ENCODE measurements at places on chromosomes 5 and 9. TPM values are rescaled to one million over a fixed set of nuclear protein-coding genes. Genes with fewer than 3 reads are reported as not detected.

GRCh38 chr5:142053426-142054151, 40.8 kb upstream of the GNPDA1 start:
- no peak for DNase-seq
- H3K36me3 ChIP-seq: no peaks in the 10 kb centered on the region
- no peak overlapping the region for H3K4me3 ChIP-seq
- H3K4me1 ChIP-seq: no peaks in the 10 kb centered on the region
- H3K27ac ChIP-seq: no peak overlapping the region

DNA sequence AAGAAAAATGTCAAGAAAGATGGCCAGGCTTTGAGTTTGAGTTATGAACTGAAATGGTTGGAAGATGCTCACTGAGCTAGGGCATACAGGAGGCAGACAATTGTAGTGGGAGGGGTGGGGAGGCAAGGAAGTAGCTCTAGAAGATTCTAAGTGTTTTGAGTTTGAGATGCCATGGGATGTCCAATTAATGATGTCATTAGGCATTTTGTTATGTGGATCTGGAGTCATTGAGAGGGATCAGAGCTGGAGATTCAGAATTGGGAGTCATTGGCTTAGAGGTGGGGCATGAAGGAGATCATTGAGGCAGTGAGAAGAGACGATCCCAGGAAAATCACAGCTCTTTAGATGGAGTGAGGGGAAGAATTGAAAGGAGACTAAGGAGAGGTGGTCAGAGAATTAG, 111.5 kb upstream of the ZNF618 start:
- no peak for DNase-seq
- no peak overlapping the region for H3K27ac ChIP-seq
- no peaks in the 10 kb centered on the region for H3K4me1 ChIP-seq
- no peaks in the 10 kb centered on the region for H3K36me3 ChIP-seq
- H3K4me3 ChIP-seq: no peak overlapping the region

DNA sequence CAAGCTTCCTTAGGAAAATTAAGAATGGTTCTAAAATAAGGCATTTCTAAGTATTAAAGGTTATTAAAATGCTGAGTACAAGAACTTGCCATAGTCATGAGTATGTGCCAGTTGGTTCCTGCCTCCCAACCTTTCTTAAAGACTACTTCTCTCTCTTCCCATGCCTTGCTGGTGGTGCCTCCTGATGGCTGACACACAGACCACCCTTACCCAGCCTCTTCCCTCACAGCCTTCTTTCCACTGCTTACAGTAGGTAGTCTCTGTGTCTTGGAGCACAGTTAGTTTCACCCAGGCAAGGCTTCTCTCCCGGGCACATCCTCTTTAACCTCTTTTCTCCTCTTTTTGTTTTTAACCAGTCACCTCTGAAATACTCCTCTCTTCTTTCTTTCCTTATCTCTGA, 20.6 kb upstream of the GPR150 start:
- no peaks in the 10 kb centered on the region for H3K36me3 ChIP-seq
- no peaks in the 10 kb centered on the region for H3K27me3 ChIP-seq
- H3K4me1 ChIP-seq: no peaks in the 10 kb centered on the region
- no peak overlapping the region for H3K27ac ChIP-seq

The RAD17 gene
- 30.5 TPM for total RNA-seq

GRCh38 chr9:6052293-6052919, 37.0 kb upstream of the RANBP6 start:
- H3K36me3 ChIP-seq: no peaks in the 10 kb centered on the region
- H3K27me3 ChIP-seq: peaks cover 12% of the 10 kb centered on the region

The KCNT1 gene
- total RNA-seq: 0.15 TPM

The CAMK2A gene
- 0.63 TPM for total RNA-seq

DNA sequence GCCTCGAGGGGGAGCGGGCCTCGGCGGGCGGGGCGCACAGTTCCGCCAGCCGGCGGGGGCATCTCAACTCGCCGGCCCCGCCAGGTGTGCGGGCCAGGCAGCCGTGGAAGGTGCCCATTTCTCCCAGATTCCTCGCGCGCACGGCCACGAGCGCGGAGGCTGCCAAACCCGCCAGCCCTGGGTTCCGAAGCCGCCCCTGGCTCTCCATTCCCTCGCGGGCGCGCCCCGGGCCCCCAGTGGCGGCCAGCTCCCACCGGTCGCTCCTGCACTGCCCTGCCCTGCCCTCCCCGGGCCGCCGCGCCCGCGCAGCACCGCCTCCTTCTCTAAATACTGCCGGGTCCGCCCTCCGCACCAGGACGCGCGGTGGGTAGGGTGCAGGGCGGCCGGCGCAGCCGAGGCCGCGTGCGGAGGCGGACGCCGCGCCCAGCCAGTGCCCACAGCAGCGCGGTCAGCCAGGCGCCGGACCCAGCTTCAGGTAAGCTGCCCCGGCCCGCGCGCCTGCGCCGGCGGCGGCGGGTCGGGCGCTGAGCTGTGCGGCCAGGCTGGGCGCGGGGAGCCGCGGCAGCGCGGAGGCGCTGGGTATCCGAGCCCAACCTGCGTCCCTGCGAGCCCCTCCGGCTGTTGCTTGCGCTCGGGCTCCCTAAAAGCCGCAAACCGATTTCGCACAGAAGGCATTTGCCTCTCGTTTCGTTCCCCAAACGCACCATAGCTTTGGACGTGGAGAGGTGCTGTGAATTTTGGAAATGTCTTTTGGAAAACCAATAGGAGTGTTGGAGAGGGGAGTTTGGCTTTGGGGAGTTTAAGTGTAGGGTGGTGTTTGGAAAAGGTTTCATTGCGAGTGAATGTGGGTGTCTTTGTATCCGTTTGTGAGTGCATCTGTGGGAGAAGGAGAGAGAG, at the start of gene TMEM171:
Gene TMEM171, plus strand, starts transcription at position 354 of the 897 bp plus-strand sequence. CDS start 2,799 bp downstream, outside the sequence.
- no peaks in the 10 kb centered on the region for H3K4me1 ChIP-seq
- peak within 1 kb of the TSS; percentile 93 for H3K4me3 ChIP-seq
- H3K36me3 ChIP-seq: no peaks in the 10 kb centered on the region
- no peak within 1 kb of the TSS for H3K27ac ChIP-seq
- peaks cover 90% of the 10 kb centered on the region for H3K27me3 ChIP-seq

DNA sequence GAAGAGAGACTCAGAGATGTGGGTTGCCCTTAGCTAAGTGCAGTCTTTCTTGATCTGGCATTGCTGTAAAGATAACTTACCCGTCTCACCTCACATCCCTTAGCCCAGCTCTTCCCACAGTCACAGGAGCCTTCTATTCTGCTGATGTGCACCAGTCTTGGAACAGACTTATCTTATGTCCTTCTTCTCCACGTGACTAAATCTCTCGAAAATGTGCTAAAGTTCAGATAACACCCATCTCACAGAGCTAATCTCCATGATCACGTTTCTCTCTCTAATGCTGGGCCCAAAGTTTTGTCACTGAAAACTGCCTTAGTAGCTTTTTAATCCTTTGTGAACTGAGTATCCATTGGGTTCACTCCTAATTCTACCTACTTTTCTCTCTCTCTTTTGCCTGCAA, 16.7 kb downstream of the SLC36A1 start:
- no peaks in the 10 kb centered on the region for H3K27me3 ChIP-seq
- H3K4me1 ChIP-seq: peaks cover 3% of the 10 kb centered on the region
- H3K27ac ChIP-seq: no peak overlapping the region

- no peak overlapping the region for H3K27ac ChIP-seq
- no peak overlapping the region for H3K4me3 ChIP-seq
- H3K36me3 ChIP-seq: no peaks in the 10 kb centered on the region
- no peaks in the 10 kb centered on the region for H3K4me1 ChIP-seq
- H3K27me3 ChIP-seq: no peaks in the 10 kb centered on the region
These were observed 174.7 kb upstream of the PRDM9 start for GRCh38 chr5:23332650-23333251.

The TRAF1 gene
- total RNA-seq: 3.0 TPM

- H3K4me3 ChIP-seq: no peak overlapping the region
- H3K4me1 ChIP-seq: no peaks in the 10 kb centered on the region
- no peaks in the 10 kb centered on the region for H3K27me3 ChIP-seq
These were observed 1121.6 kb downstream of the MAT2B start for GRCh38 chr5:164627021-164627420.

The CKMT2 gene
- total RNA-seq: 2.3 TPM

- H3K4me1 ChIP-seq: no peaks in the 10 kb centered on the region
- DNase-seq: no peak
- no peaks in the 10 kb centered on the region for H3K36me3 ChIP-seq
- H3K27me3 ChIP-seq: no peaks in the 10 kb centered on the region
- no peak overlapping the region for H3K4me3 ChIP-seq
- no peak overlapping the region for H3K27ac ChIP-seq
These were observed 163.6 kb upstream of the SPEF2 start for GRCh38 chr5:35454011-35454525.

- no peak for DNase-seq
- H3K27ac ChIP-seq: no peak overlapping the region
- no peaks in the 10 kb centered on the region for H3K36me3 ChIP-seq
- H3K27me3 ChIP-seq: no peaks in the 10 kb centered on the region
These were observed 481.3 kb downstream of the GADD45G start for GRCh38 chr9:90086101-90086511.

DNA sequence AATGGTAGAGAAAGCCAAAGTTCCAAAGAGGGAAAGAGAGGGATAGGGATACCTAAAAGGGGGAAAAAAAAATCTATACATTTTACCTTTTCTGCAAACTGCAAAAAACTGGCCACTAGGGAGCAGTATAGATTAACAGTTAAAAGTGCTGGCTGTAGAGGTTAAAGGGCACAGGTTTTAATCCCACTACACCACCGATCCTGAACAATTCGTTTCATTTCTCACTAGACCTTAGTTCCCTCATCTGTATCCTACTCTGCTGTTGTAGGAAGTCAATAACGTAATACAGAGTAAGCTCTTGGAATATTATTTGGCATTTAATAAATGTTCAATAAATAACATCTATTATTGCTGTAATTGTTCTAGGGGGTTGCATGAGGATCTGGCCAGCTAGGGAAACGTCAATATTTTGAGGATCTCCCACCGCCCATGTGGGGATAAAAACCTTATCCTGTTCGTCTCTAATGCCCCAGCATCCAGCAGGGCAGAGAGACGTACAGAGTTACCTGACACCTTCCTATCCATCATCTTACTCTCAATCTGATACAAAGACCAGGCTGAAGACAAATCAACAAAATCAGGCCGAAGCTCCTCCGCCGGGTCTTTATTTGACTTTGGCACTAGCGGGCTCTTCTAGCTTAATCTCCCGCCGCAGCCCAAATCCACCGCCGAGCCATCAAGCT, 757 bp downstream of the CDC26 start:
- H3K36me3 ChIP-seq: peaks cover 60% of the 10 kb centered on the region
- no peak for DNase-seq
- H3K4me1 ChIP-seq: no peaks in the 10 kb centered on the region
- H3K4me3 ChIP-seq: peak overlapping the region; percentile 93
- H3K27ac ChIP-seq: peak overlapping the region; percentile 77

- H3K27ac ChIP-seq: no peak overlapping the region
- no peaks in the 10 kb centered on the region for H3K4me1 ChIP-seq
- H3K36me3 ChIP-seq: no peaks in the 10 kb centered on the region
- no peak for DNase-seq
These were observed 95.8 kb upstream of the CD180 start for GRCh38 chr5:67292201-67292940.

GRCh38 chr9:83473488-83473971, 64.7 kb downstream of the FRMD3 start:
- H3K4me3 ChIP-seq: no peak overlapping the region
- H3K4me1 ChIP-seq: peaks cover 4% of the 10 kb centered on the region
- H3K27me3 ChIP-seq: no peaks in the 10 kb centered on the region
- H3K27ac ChIP-seq: no peak overlapping the region
- H3K36me3 ChIP-seq: no peaks in the 10 kb centered on the region
- DNase-seq: no peak

GRCh38 chr5:34695275-34696027, 39.3 kb downstream of the RAI14 start:
- H3K4me1 ChIP-seq: peaks cover 7% of the 10 kb centered on the region
- peaks cover 28% of the 10 kb centered on the region for H3K36me3 ChIP-seq
- DNase-seq: peak; percentile 20
- H3K4me3 ChIP-seq: no peak overlapping the region

GRCh38 chr5:42721484-42721883, 35.1 kb upstream of the CCDC152 start:
- no peak for DNase-seq
- no peak overlapping the region for H3K4me3 ChIP-seq
- H3K4me1 ChIP-seq: no peaks in the 10 kb centered on the region
- H3K27me3 ChIP-seq: no peaks in the 10 kb centered on the region

DNA sequence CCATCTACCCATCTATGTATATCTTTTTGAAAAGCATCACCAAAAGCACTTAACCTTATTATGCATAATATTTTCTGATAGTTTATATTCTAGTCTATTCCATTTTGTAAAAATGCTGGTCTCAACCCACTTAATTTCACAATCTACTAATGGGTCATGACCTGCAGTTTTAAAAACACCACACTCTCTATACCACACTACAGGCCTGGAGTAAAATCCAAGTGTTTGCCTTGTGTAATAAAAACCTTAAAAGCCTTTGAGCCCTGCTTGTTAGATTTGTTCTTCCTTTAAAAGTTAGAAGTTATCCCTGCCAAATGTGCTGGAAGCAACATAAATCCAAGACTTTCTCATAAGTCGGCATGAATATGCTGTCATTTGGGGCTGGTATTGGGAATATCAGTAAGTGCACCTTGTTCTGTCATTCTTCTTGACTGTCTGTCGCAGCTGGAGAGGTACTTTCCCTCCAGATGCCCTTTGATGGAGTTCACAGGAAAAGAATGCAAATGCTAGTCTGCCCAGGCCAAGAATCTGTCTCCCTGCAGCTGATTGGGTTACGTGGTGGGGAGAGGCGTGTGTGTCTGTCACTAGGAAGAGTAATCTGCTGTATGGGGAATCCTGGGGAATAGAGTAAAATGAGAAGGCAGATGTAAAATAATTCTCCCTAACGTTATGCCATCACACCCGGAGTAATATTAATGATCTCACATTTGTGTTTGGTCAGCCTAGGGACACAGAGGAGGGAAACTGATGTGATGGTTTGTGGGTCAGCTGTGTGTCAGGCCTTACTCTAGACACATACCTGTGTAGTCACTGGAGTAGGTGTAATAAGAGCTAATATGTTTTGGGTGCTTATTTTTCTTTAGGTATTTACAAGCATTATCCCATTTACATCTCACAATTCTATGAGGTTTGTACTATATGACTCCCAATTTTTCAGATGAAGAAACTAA, 79.4 kb downstream of the ZNF366 start:
- H3K27ac ChIP-seq: no peak overlapping the region
- H3K4me1 ChIP-seq: peaks cover 4% of the 10 kb centered on the region
- H3K4me3 ChIP-seq: no peak overlapping the region
- H3K36me3 ChIP-seq: no peaks in the 10 kb centered on the region

The CER1 gene
- 694 TPM for total RNA-seq

GRCh38 chr5:1119312-1119831, 7.5 kb upstream of the SLC12A7 start:
- no peak overlapping the region for H3K4me3 ChIP-seq
- H3K36me3 ChIP-seq: no peaks in the 10 kb centered on the region
- H3K27ac ChIP-seq: no peak overlapping the region
- DNase-seq: no peak

Data from endodermal cell (in vitro differentiated cells).